ENCODE measurements at places on chromosomes 12 and 14.

- peak; percentile 78 for DNase-seq
These were observed 414 bp downstream of the UNC79 start for GRCh38 chr14:93431036-93431670.

DNA sequence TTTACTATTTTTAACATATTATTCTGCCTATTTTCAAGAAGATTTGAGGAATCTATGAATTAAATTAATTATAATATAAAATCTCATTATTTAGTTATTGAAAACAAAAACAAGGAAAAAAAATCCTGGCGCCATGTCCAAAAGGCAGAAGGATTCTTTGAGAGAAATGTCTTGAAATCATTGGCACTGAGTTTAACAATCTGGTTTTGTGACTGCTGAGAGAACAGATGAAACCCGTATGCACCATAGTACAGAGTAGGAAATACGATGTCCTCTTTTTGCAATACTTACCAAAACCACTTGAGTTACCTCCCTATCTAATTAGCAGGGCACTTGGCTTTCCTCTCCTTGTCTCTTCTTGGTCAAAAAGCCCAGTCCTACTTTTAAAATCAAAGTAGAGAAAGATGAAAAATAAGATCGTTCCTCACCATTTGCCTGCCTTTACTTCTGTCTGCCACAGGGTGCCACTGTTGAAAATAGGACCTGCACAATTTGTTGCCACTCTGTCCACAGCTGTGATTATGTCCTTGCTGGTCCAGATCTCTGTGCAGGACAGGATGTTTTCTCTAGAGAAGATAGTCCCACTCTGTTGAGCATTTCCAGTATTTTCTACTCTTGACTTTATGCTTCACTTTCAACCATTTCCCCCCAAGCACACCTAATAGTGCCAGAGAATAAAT lies 179.7 kb downstream of the PDZRN4 start:
- no peak for DNase-seq

GRCh38 chr14:53062856-53063255 lies 90.3 kb downstream of the DDHD1 start:
- DNase-seq = peak; percentile 25

DNA sequence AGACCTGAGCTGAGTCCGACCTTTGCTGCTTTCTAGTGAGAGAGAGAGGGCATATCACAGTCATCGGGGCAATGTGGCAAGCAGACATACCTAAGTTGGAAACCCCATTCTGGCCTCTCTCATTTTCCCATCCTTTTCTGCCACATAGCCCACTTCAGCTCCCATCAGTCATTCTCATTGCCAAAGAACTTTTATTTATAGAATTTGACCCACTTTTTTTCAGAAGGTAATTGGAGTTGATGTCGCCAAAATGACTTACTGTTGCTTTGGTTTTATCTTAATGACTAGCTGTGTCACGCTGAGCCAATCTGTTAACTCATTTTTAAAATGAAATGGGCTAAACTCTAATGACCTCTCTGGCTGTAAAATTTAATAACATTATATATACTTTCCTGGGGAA lies 63.9 kb upstream of the RMST start:
- DNase-seq = peak; percentile 11

DNA sequence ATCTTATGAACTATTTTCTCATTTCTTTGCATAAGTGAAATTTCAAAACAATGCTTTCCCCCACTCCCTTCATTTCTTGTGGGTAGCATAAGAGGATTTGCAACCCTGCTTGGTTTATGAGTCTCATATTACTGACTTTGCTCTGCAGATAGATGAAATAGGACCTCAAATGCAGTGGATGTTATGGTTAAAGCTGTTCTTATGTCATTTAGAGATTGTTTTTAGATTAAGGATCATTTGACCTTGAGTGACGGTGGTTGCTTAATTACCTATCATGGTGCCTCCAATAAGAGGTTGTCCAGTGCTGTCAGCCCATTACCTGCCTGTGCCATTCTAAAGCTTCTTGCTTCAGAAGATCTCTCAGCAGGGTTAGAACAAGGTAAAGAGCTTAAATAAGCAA lies 351.4 kb upstream of the ATP2B1 start:
- DNase-seq = no peak

GRCh38 chr12:38099686-38100085 lies 216.9 kb upstream of the ALG10B start:
- no peak for DNase-seq

DNA sequence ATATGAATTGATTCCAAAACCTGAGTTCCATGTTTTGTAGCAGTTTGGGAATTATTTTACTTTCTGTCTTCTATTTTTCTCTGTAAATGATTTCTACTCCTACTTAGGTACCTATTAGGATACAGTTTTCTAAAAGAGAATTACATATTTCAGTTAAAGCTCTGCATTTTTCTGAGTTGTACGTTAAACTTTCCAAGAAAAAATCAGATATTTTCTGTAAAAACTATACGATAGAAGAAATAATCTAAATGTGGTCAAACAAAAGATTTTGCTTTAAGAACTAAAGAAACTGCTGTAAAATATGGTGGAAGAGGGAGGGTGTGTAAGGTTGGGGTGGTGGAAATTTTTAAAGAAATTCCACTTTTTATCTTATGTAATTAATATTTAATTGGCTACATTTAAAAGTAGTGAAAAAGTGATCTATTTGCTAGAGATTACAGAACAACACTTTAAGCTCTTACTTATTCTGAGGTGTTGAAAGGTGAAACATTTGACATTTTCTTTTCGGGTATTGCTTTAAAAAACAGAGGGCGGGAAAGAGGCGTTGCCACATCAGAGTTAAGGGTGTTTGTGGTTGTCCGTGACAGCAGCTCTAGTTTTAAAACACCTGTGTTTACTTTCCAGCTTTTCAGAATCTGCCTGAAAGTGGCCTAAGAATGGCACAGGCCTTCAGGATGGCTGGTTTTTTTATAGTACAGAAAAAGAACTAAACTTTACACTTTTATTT lies 187.3 kb downstream of the MIPOL1 start:
- no peak for DNase-seq

DNA sequence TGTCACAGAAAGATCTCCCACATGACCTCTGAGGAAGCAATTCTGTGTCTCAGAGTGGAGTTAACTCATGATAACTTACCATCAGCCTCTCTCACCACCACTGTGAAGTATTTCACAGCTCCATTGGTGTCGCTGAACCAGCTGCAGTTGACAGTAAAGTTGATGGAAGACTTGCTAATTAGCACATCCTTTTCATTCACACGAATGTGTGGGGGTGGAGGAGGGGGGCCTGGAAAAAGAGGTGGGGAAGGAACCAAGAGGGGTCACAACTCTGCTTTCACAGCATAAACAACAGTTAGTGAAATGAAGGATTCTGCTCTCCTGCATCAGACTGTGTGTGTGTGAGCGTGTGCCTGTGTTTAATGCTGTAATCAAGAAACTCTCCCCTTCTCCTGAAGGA lies 82.1 kb downstream of the PTPRB start:
- no peak for DNase-seq

DNA sequence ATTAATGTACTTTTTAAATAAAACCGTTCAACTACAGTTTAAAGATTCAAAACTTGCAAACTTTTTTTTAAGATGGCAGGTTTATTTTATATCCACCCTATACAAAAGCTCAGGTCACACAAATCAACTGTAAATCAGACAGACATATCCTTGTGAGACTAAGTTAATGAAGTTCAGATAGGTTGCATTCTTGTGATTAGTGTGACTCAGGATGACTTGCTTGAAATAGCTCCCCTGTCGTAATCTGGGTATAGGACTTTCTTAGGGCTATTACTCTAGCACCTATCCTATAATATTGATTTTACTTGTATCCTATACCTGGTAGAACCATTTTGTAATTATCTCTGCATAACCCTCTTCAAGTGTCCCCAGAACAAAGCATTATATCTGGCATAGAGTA lies 9.5 kb upstream of the PRKD1 start:
- DNase-seq = no peak

GRCh38 chr14:88352698-88353097 lies 29.6 kb upstream of the KCNK10 start:
- no peak for DNase-seq

Measured in retina (tissue), 1 donor.